ENCODE measurements at places on chromosomes 7 and 10.

DNA sequence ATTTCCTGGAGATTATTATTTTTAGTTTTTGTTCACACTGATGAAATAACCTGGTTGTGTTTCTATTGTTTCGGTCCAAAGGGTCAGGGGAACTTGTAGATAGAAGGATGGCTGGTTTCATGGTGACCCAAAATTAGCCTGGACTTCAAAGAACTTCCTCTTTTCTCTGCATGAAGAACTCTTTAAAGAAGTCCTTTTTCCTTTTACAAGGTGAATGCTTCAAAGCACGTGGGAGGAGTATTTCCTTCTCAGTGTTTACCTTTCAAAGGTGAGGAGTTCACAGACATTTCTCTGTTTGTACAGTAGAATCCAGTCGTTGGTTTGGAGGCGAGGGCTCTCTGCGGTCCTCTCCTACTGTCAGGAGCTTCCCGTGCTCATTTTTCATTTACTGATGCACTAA is 561.7 kb downstream of the GATA3 start:
- no peak for DNase-seq

GRCh38 chr7:78499283-78499682 is 700.7 kb downstream of the PHTF2 start:
- no peak for DNase-seq

DNA sequence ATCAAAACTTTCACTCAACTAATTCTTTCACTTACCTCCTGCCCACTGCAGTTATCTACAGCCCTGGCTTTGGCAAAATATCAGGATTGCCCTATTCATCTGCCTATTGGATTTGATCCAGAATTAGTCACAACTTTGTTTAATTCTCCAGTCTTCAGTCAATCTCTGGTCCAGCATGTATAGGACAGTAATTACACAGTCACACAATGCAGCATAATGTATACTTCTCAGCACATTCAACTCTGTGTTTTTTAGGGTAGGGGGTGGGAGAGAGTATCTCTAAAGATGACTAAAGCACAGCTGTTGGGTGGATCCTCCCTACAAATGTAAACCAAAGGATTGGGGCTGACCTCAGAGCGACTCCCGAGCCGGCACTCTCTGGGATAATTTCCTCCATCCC is 17.7 kb upstream of the NRP1 start:
- DNase-seq, result no peak

- DNase-seq, result no peak
Observed at GRCh38 chr10:132709471-132709951, 76.4 kb downstream of the NKX6-2 start.

GRCh38 chr10:70538195-70538520 is 59.6 kb downstream of the PALD1 start:
- no peak for DNase-seq

GRCh38 chr7:116843378-116843777 is 19.0 kb upstream of the CAPZA2 start:
- no peak for DNase-seq

GRCh38 chr7:66957595-66958290 is 36.7 kb downstream of the TMEM248 start:
- DNase-seq, result no peak
